ENCODE measurements at places on chromosomes 3 and 15.

- no peak for DNase-seq
These were observed 3.4 kb upstream of the SAMD7 start for GRCh38 chr3:169907944-169908343.

DNA sequence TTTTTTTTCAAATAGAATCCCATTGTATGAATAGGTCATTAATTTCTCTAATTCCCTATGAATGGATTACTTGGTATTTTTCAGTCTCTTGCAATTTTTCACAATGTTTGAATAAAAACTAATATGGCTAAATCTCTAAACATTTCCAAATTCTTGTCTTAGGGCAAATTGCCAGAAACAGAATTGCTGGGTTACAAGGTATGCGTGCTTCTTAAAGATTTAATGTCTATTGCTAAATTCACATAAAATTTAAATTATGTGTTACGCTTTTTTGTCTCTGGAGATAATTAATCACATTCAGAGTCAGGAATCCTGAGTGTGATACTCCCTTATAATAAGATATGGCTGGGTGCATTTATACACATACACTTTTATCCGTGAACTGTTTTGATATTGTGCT lies 264.5 kb upstream of the TBL1XR1 start:
- DNase-seq: no peak

GRCh38 chr15:69181424-69181823 lies 21.0 kb downstream of the GLCE start:
- no peak for DNase-seq

DNA sequence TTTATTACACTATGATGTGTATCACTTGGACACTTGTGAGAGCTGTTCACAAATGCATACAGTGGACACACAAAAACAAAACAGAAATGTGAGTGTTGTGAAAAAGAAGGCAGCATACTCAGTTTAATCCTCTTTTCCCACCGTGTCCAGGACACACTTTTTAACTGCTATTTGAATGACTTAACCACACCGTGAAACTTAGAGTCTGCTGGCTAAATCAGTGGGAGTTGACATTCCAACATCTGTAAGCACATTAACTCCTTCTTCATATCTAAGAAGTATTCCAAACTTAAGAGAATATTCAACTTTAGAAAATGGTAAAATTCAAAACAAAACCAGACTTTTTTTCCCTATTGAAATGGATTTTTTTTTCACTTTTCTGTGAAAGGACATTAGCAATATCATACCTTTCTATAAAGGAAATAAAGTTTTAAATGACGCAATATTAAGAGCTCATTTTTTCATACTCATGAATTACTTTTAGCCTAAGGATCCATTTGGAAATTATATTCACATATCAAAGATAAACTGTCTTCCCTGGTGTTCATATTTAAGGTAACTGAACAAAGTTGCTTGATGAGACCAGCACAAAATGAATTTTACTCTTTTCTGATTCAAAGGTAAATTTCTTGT lies 316.6 kb downstream of the RBMS3 start:
- DNase-seq: no peak

- peak; percentile 18 for DNase-seq
These were observed 9.4 kb upstream of the CMSS1 start for GRCh38 chr3:99808163-99808794.

All from stimulated activated CD4-positive, alpha-beta T cell treated with anti-CD3 and anti-CD28 coated beads, Interleukin-4, amount 100 ng/mL, for 4 hours (primary cell).